Neural crest cell (in vitro differentiated cells): ENCODE measurements at places on chromosomes 6 and 20. TPM values are rescaled to one million over a fixed set of nuclear protein-coding genes. Genes with fewer than 3 reads are reported as not detected.

HLA-DRB1 gene
- total RNA-seq, result 0.66 and 0.84 TPM in 2 replicates

DNA sequence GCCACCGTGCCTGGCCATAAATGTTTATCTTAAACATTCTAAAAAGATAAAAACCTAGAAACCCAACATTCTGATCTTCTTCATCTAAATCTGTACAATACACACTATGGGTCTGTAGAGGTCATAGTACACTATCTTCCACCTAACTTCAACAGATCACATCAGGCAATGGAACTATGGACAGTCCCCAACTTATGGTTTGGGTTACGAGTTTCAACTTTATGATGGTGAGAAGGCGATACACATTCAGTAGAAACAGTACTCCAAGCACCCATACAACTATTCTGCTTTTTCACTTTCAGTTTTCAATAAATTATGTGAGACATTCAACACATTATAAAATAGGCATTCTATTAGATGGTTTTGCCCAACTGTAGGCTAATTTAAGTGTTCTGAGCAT, 23.1 kb downstream of the FKBP5 start:
- H3K27ac ChIP-seq, result no peak overlapping the region
- peaks cover 11% of the 10 kb centered on the region for H3K4me1 ChIP-seq
- H3K27me3 ChIP-seq, result no peaks in the 10 kb centered on the region
- no peak for DNase-seq

DNA sequence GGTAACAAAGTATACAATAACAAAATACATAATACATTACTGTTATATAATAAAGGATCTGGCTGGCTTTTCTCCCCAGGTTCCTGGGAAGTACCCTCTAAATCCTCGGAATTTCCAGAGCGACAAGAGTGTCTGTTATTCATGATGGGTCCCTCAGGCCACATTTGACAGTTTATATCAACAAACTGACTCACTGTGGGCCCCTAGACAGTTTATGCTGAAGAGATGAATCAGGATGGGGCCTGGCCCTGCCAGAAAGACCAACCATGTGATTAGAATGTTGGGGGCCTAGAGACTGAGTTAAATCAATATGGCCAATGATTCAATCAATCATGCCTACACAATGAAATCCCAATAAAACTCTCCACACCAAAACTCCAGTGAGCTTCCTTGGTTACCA, 13.5 kb downstream of the USP45 start:
- no peaks in the 10 kb centered on the region for H3K4me1 ChIP-seq
- H3K36me3 ChIP-seq, result no peaks in the 10 kb centered on the region
- no peak overlapping the region for H3K27ac ChIP-seq

DNA sequence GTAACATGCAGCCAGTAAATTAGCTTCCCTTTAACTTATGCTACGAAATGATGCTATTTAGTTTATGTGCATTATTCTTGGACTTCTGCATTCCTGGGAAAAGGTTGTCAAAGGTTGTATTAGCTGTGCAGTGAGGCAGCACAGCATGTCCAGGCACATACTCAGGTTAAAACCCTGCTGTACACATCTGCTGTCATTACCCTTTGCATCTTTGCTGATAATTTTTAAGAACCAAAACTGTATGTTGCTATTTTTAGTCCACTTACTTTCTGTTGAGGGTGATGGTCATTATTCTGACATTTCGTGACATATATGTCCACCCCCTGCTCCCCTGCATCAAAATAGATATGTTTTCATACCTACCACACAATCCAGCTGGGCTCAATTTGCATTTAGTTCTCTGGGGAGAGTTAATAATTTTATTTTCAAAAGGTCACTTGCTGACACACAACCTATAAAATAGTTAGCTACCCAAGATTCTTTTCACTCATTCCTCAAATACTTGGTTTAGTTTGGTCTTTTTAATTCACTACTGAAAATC, 142.5 kb upstream of the SPACA1 start:
- no peak overlapping the region for H3K27ac ChIP-seq
- H3K4me1 ChIP-seq, result peaks cover 56% of the 10 kb centered on the region
- no peaks in the 10 kb centered on the region for H3K27me3 ChIP-seq
- H3K4me3 ChIP-seq, result no peak overlapping the region
- DNase-seq, result no peak
- no peaks in the 10 kb centered on the region for H3K36me3 ChIP-seq

GRCh38 chr20:61640131-61640870, 388.2 kb downstream of the CDH4 start:
- H3K36me3 ChIP-seq, result no peaks in the 10 kb centered on the region
- no peak overlapping the region for H3K27ac ChIP-seq

- no peak overlapping the region for H3K27ac ChIP-seq
- H3K27me3 ChIP-seq, result no peaks in the 10 kb centered on the region
- no peak for DNase-seq
- H3K36me3 ChIP-seq, result no peaks in the 10 kb centered on the region
Observed at GRCh38 chr6:96276856-96277255, 244.8 kb upstream of the UFL1 start.

GRCh38 chr20:23260181-23260840, 90.3 kb upstream of the NXT1 start:
- DNase-seq, result no peak
- H3K36me3 ChIP-seq, result no peaks in the 10 kb centered on the region
- no peak overlapping the region for H3K4me3 ChIP-seq
- peaks cover 22% of the 10 kb centered on the region for H3K4me1 ChIP-seq

DNA sequence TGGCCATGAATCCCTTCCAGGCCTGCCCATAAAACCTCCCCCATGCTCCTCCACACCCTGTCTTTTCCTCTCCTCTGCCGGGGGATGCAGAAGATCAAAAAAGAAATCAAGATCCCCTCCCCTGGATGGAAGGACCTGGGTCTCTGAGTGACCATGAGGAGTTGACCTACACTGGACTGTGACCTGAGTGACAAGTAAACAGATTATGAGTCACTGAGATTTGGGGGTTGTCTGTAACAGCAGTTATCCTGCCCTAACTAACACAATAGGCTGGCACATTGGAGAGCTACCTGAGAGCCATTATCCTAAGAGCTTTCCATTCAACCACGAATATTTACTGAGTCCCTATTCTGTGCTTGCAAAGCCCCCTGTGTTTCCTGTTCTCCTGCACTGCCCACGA, 28.4 kb upstream of the SIRPA start:
- no peaks in the 10 kb centered on the region for H3K4me1 ChIP-seq
- peaks cover 22% of the 10 kb centered on the region for H3K27me3 ChIP-seq
- no peak overlapping the region for H3K27ac ChIP-seq
- H3K36me3 ChIP-seq, result no peaks in the 10 kb centered on the region
- H3K4me3 ChIP-seq, result no peak overlapping the region
